Nucleus accumbens (tissue), 56 donors: ENCODE measurements at places on chromosomes 16 and 17.

DNA sequence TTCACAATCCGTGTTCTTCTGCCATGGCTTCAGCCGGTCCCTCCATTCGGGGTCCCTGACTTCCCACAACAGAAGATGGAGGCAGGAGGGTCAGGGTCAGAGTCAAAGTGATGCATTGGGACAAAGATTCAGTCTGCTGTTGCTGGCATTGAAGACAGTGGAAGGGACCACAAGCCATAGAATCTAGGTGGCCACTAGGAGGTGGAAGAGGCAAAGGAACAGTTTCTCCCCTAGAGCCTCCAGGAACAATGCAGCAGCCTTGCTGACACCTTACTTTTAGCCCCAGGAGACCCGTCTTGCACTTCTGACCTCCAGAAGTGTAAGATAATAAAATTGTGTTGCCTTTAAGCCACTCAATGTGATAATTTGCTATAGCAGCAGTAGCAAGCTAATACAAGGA lies 55.9 kb downstream of the MFSD11 start:
- no peak for DNase-seq

- DNase-seq: no peak
These were observed 244.1 kb downstream of the STX8 start for GRCh38 chr17:9331279-9332131.

GRCh38 chr17:21286066-21286770 lies 1.7 kb downstream of the MAP2K3 start:
- DNase-seq: no peak

- DNase-seq: no peak
These were observed 156.8 kb upstream of the TNRC6C start for GRCh38 chr17:77801545-77802332.

- no peak for DNase-seq
These were observed 55.7 kb downstream of the CENPV start for GRCh38 chr17:16297367-16298139.

GRCh38 chr16:17396762-17397498 lies 73.8 kb downstream of the XYLT1 start:
- no peak for DNase-seq

GRCh38 chr16:63298993-63299392 lies 1262.8 kb upstream of the CDH8 start:
- no peak for DNase-seq

- no peak for DNase-seq
These were observed 166.4 kb upstream of the AXIN2 start for GRCh38 chr17:65727832-65728231.

- DNase-seq: no peak
These were observed 23.6 kb downstream of the ABCA6 start for GRCh38 chr17:69117855-69118784.

- no peak for DNase-seq
These were observed 10.3 kb downstream of the CSF3 start for GRCh38 chr17:40025559-40025958.

DNA sequence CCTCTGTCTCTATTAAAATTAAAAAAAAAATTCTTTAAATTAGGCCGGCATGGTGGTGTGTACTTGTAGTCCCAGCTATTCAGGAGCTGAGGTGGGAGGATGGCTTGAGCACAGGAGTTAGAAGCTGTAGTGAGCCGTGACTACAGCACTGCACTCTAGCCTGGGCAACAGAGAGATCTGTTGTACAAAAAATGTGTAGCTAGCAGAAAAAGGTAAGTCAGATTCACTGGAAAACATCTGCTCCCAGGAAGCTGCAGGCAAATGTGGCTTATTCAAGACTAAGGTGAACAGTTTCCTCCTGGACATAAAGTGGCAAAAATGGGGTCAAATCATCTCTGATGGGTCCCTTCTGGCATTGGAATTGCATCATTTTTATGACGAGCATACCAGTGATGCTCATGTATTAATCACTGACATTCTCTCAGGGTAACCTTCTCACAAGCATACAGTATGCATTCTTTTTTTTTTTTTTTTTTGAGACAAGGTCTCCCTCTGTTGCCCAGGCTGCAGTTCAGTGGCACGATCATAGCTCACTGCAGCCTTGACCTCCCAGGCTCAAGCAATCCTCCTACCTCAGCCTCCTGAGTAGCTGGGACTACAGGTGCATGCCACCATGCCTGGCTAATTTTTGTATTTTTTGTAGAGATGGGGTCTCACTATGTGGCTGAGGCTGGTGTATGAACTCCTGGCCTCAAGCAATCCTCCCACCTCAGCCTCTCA lies 48.7 kb downstream of the CPPED1 start:
- DNase-seq: no peak

DNA sequence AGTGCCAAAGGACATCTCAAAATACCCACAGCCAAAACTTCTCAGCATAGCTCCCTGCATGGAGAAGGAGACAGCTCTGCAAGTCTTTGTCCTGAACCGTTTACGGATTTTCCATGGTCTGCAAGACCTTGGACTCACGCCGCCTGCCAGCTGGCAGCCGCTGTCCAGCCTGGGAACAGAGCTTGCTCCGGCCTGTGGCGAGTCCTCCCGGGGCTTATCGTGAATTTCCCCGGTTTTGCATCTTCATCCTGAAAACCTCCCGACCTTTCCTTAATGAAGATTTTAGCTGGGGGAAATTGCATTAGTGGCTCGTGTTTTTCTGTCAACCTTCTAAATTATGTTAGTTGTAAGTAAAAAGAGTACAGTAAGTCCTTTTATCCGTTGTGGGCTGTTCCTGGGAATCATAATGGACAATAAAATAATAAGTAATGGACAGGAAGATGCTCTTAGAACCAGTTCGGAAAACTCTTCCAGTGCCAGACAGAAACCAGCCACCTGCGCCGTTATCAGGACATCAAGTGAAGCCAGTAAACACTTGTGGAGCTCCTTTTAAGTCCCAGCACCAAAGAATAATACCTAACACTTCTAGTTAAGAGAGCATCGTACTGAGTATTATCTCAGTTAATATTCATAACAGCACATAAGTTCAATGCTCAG lies 112.4 kb upstream of the NOL11 start:
- DNase-seq: peak; percentile 3

DNA sequence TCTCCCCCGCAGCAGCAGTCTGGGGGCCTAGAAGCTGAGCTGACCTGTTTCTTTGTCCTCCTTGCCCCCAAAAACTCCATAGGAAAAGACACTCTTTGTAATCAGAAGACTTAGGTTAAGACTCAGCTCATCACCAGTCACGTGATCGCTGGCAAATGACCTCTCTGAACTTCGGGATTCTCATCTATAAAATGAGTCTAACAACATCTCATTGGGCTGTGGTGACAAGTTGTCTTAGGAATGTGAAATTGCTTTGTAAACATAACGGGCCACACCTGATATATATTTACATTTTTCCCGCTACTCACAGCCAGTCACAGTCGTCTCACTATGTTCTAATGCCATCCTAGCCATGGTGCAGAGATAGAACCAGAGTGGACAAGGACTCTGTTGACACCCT lies 86.0 kb upstream of the LHX1 start:
- DNase-seq: no peak

GRCh38 chr16:81353895-81354294 lies 39.1 kb downstream of the GAN start:
- DNase-seq: no peak

DNA sequence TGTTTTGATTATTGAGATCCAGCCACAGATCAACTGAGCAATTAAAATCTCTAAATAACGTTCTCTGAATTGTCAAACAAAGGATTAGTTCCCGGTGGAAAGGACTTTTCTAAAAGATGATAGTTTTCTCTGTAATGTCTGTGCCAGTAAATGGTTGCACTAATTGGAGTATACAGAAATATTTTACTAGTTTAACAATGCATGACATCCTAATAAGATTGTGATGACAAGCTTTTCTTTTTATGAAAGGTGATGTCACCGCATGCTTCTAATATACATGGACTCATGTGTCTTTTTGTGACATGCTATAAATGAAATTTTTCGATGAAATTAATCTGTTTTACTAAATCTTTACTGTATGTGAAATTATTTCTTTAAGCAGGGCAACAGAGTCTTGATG lies 211.1 kb downstream of the IRX3 start:
- no peak for DNase-seq

DNA sequence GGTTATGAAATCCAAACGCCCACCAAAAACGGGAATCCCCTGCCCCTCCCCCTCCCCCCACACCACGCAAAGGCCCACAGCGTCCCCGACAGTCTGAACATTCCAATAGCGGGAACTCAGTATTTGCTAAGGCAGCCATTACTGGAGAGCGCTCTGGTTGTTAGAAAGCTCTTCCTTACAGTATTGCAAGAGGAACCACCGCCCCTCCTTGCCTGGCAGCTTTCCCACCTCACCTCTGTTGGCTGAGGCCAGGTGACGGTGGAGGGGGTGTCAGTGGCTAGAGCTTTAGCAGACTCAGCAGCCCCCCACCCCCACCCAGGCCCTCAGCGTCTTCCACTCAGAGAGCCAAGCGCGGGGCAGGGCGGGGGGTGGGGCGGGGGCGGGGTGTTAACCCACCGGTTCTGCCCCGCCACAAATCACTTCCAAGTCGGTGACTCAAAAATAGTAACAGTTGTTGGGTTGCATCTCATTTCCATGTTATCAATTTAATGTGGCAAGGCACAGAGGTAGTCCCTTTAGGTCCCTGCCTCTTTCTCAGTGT lies 2.2 kb upstream of the PLEKHH3 start:
- DNase-seq: no peak

GRCh38 chr16:49094471-49094870 lies 187.2 kb downstream of the CBLN1 start:
- DNase-seq: no peak

DNA sequence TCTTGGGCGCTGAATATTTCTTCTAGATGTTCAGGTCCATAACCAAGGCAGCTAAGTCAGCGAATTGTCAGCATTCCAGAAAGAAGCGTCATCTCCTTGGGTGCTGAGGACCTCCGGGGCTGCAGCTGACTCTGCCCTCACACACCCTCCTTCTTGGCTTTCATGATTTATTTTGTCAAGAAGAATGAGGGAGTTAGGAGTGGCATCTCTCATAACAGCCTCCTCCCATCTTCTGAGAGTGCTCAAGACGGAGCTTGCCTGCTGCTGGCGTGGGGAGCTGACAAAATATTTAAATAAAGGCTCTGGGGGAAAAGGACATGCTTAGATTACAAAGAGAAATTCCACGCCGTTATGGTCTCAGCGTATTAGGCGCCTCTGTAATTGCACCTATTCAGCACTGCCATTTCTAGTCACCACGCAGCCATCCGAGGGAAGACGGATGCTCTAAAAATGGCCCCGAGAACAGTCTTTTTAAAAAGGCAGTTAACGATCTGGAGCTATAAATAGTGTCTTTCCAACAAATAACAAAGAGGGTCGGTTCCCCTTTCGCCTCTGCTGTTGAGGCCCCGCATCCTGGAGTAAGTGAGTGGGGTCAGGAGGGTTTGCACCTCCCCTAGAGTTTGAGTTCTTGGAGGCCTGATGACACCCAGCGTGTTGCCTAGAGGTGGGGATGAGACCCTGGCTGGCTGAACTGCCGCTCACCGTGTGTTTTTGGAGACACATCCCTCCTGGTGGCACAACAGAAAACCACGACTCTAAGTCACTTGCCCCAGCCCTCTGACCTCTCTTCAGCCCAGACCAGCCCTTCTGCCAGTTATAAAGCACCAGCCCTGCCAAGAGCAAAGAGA lies 187.0 kb downstream of the CCDC182 start:
- no peak for DNase-seq

DNA sequence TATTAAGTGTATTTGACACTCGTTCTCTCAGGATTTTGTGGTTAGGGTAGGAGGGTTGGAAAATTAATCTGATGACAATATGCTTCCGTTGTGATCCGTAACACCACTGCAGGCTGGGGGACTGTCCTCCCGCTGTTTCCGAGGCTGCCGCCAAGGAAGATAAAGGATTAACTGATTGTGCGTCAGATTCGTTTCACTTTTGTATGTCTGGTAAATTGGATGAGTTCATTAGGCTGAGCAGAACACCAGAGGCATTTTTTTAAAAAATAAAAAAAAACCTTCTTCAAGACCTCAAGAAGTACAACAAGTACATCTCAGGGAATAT lies 486.7 kb upstream of the SALL1 start:
- no peak for DNase-seq

- DNase-seq: no peak
These were observed 679.7 kb upstream of the SOX9 start for GRCh38 chr17:71441098-71441497.

- no peak for DNase-seq
These were observed 62.5 kb downstream of the ERCC4 start for GRCh38 chr16:13982451-13982850.

GRCh38 chr17:83109793-83110645 lies 30.6 kb downstream of the METRNL start:
- no peak for DNase-seq

DNA sequence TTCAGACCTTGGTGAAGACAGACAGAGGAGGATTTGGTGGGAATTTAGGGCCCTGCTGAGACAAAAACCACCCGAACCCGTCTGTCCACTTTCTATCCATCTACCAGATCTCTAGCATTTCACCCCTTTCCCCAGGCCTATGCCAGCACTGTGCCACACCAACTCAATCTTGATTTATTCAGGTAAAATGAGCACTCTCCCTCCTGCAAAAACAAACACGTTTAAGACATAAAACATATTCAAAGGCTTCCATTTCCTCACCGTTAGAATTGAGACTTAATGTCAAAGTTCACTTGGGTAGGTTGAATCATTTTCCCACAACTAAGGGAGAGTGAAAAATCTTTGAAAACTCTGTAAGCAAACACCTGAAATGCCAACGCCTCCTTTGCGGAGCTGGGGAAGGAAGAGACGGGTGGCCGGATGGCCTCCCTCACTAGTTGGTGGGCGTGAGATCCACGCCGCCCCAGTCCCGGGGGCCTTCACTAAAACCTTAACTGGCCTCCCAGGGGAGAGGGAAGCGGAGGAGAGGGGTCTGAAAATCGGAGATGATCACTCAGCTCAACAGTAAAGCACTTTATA lies 862 bp downstream of the DCAKD start:
- DNase-seq: no peak

DNA sequence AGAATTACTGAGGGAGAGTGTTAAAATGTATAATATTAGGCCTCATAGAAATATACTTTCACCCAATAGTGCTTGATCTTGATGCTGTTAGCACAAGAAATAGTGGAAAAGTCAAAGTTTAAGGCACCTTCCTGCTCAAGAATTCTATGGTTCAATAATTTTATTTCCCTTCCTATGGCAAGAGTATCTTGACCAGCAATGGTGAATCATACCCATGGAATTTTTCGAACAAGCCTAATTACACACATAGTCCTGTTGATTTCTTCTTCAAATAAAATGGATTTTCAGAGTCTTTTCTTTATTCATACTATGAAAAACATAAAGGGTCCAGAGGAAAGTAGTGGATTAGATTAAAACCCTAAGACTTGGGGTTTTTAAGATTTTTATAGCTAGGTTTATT lies 810.6 kb downstream of the CDH11 start:
- no peak for DNase-seq

GRCh38 chr16:14337303-14338191 lies 266.4 kb downstream of the MRTFB start:
- no peak for DNase-seq
